ENCODE measurements at places on chromosomes 16 and 17. TPM values are rescaled to one million over a fixed set of nuclear protein-coding genes. Genes with fewer than 3 reads are reported as not detected.

HS3ST3B1 gene
- 47.8 TPM for total RNA-seq

- no peak for DNase-seq
These were observed 235.5 kb downstream of the SHISA9 start for GRCh38 chr16:13136901-13137300.

DNA sequence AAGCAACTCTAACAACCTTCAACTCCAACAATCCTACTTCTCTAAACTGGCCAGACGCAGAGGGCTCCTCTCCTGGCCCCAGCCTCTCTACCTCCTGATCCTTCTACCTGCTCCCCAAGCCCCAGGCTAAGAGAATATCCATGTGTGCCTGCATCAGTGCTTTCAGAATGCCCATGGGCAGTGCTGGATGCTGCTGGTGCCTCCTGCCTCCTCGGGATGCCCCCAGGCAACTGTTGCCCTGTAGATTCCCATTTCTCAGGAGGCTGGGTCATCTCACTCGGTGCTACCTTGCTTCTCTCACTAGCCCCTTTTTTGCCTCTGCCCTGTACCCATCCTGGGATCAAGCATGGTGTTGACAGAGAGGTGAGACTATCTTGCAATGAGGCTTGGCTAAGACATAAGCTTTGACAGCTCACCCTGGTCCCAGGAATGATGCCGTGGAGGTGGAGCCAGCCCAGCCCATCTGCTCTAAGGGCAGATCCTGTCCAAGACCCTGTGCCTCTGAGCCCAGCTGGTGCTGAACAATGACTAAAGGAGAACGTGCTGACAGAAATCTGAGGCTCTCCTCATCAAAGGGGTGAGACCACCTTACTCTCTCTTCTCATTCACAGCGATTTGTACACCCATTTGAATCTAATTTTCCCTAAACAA, 19.4 kb upstream of the SUPT4H1 start:
- DNase-seq: no peak

DNA sequence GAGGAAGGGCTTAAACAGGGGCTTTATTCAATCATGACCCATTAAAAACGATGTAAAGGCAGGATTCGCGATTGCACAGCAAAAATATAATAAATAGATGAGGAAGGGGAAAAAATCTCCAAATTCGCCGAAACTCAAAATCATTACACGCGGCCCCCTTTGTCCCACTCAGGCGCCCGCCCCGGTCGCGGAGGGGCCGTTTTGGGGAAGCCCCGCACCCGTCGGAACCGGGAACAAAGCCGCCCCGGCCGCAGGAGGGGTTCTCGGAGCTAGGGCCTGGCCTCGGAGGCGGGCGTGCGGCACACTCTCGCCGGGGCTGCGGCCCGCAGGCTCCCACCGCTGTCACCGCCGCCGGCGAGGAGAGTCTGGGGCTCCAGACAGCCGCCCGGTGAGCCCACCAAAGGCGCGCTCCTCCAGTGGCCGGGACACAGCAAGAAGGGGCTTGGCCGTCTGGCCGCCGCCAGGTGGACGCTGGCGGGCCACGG, 521 bp downstream of the C16orf87 start:
- peak; percentile 26 for DNase-seq

DNA sequence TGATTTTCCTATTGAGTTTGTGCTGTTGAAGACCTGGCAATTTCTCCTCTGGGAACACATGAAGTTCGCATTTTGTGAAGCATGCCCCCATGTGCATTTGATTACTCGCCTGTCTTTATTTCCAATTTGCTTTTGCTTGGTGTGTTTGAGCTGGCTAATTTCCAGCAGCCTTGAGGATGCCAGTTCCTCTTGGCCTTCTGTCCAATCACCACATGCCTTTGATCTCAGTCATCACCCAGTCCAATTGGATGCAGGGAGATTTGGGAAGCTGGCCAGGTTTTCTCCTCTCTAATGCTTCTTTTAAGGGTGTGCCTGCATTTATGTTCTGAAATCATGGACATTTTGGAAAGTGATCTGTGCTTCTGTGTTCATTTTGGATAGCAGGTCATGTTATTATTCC, 3.8 kb upstream of the TMEM100 start:
- DNase-seq: no peak

All from CD4-positive, CD25-positive, alpha-beta regulatory T cell (primary cell).